Fibroblast of skin of right quadriceps (primary cell): ENCODE measurements at places on chromosomes 12 and 14.

DNA sequence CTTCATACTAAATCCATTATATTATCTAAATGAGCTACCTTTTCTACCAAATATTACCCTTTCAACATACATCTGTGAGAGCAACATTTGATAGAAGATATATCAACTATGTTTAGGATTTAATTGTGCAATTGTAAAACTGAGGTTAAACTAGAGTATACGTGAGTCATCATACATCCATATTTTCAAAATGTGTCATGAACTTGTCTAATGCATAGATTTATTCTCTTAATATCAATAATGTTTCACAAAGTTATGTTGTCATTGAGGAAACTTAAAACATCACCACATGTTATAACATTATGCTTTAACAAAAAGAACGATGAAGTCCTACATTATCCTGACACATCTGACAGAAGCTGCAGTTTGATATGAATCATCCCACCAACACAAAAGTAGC lies 645.5 kb upstream of the NOVA1 start:
- DNase-seq, result peak; percentile 36

DNA sequence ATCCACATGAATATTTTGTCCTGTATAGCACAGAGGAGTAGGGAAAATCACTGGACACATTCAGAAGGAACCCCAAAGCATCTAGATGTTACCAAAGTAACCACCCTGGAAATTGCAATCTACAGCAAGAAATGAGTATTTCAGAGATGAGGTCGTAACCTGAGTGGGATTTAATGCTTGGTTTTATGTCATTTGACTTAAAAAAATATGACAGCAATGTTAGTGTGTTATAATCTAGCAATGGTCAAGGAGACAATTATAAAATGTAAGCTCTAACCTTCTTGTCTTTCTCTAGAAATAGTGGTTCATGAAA lies 256.6 kb downstream of the NAV3 start:
- DNase-seq, result peak; percentile 19

DNA sequence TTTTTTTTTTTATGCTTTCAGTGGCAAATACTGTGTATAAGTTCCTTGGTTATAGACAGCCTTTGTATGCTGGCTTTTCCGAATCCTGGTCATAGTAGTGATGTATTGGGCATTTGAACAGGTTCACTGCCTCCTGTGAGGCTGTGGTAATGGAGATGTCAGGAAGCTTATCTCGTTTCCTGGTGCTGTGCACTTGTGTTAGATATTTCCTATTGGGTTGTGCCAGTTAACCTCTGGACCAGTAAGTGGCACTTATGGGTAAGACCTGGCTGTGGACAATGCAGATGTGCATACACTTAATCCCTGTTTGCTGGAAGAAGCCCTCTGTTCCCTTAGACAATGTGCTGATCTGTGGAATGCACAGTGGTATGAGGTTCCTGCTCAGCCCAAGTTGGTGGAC lies 135.4 kb upstream of the KITLG start:
- DNase-seq, result no peak

- DNase-seq, result no peak
Measured at GRCh38 chr12:100381379-100381778, 24.5 kb downstream of the SLC17A8 start.

DNA sequence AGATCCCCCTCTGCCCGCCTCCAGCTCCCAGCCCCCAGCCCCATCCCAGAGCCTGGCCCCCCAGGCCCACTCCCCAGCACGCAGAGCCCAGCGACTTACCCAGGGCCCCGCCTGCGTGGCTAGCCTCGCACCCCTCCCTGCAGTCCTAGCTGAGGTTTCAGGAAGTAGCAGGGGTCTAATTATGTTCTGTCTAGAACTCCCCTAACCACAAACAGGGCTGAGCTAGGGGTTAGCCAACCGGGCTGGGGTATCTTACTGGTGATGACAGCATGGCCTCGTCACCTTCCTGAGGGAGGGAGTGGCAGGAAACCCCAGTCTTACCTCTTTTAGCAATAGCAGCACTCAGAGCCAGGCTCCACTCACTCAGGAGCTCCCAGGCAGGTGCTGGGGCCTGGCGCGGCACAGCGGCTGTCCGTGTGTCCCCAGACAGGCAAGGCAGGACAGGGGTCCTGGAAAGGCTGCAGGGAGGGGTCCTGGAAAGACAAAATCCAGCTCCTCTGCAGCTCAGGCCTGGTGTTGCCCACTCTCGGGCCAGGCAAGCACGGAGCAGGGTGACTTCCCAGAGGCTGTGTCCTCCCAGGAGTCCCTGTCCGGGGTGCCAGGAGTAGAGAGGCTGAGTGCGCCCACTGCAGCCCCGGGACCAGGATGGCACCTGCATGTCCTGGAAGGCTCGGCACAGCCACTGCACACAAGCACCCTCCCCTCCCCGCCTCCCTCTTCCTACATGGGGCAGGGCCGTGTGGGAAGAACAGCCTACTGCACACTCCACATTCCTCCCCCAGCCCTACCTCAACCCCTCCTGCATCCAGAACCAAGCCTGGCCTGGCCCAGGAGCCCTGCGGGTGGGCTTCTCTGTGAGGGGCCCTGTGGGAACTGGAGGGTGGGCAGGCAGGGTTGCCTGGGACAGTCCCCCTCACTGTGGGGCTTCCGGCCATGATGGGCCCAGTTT lies at the start of gene GPR132:
GPR132 (minus strand) TSS at position 151 of the 949 bp plus-strand sequence. CDS start 10,010 bp downstream, outside the sequence.
- DNase-seq, result peak; percentile 46

DNA sequence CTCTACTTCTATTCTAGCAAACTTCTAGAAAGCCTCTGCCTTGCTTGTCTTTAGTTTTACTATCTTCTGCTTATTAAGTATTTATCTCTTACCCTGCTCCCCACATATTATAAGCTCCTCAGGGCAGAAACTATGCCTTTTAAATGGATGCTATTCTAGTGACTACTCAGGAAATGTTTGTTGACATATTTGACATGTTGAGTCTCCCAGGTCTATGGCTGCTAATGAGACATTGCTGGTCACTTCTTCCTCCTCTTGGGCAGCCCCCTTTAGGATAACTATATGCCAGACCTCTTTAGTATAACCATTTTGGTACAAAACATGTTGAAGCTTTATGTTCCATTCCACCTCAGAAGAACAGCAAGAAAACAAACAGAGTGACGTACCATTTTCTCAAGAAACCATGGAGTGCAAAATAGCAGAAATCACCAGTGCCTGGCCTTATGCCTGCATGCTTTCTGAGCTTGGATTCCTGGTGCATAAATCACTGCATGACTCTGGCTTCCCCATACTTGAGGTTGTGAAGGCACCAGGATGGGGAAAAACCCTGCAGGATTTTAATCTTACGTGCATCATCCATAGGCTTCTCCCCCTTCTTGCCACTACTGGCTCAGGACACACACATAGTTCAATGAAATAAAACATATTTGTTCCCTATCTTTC lies 202.6 kb downstream of the TMX1 start:
- DNase-seq, result peak; percentile 98

DNA sequence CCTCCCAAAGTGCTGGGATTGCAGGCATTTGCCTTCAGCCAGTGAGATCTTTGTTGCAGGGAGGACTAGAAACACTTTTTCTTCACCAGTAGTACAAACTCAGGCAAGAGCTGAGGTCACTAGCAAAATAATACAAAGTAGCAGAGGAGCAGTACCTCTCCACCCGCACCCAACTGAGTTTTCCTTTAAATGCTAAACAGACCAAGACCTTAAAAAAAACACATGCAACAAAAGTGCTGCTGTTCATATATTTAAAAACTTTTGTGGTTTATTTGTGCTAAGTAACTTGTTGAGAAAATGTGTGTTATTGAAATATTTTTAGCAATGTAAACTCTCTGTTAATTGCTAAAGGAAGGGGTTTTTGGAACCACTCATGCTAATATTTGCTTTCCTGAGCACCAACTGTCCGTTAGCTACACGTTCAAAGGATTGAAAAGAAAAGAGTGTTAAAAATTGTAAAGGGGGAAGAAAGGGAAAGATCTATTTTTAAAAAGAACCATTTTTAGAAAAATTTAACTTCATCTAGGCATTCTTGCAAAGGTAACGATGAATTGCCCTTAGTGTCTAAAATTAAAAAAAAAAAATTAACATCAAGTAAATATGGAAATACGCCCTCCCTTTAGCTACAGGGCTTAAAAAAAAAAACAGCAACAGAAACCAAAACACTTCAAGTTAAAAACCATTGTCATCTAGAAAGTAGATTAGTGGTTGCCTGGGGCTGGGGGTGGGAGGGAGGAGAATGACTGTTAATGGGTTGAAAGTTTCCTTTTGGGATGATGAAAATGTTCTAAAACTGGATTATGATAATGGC lies 114.0 kb upstream of the KRAS start:
- no peak for DNase-seq

DNA sequence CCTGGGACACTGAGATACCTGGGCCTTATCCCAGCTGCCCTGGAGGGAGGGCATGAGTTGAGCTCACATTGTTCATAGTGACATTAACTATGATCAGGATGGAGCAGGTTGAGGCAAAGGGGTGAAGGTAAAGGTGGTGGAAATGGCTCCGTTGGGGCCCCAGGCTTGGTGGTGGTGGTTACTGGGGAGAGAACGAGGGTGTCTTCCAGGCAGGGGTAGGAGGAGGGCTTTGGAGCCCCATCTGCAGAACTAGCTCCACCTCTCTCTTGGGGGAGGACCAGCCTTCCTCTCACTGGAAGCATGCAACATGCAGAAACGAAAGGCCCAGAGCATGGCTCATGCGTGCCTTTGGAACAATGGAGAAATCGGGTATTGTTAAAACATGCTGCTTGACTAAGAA lies 217.0 kb downstream of the SLC41A2 start:
- no peak for DNase-seq

DNA sequence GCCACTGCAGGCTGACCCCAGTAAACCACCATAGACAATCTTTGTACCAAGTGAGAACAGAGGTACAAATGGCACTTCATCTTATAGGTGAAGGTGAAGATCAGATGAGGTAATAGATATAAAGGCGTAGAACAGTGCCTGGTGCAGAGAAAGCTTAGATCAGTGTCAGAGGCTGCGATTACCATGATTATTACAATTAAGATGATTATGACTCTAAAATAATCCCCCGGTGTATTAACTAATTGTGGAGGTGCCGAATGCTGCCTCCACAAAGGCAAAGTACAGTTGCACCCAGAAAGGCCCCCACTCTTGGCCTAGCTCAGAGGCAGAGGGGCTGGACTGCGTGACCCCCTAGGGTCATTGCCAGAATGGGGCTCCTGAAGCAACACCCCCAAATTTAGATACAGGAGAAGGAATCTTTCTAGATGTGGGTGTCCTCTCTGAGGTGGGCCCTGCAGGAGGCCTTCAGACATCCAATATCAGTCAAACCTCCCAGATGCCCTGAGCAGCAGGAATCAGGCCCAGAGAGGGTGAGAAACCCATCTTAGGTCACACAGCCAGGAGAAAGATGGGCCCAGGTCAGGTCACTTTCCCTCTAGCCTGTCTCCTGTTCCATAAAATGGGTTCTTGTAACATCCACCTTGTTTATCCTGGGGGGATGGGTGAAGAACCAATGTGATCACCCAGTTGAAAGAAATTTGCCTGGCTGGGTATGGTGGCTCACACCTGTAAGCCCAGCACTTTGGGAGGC lies 139.8 kb downstream of the PHETA1 start:
- no peak for DNase-seq

DNA sequence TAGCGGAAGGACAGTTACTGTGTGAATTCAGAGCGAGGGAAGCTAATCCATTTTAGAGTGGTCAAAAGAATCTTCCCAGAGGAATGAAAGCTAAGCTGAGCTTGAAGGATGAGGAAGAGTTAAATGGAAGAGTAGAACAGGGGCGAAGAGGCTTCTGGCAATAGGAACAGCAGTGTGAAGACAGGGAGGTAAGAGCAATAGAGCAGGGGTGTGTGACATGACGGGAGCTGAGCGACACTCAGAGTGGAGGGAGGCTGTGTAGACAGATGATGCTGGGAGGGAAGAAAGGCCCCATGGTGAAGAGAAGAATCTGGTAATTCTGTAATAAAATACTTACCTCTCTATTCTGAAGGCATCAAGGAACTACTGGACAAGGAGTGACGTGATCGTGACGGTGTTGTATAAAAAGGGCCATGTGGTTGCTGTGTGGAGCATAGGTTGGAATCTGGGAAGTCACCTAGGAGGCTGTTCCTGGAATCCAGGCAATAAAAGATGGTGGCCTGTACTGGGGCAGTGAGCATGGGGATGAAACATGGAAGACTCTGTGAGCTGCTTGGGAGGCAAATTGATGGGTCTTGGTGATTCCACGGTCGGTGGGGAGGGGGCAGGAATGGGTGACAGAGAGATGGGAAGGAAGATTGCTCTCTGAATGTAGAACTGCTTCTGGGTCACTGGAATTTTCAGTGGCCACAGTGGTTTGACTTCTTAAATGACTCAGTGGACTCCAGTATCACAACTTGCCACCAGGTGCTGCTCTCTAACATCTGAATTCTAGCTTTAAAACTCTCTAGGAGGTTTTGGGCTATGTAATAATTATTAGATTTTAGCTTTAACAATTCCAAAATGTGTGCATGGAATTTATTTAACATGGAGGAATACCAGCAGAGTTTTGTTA lies 164.1 kb downstream of the ATP23 start:
- no peak for DNase-seq

DNA sequence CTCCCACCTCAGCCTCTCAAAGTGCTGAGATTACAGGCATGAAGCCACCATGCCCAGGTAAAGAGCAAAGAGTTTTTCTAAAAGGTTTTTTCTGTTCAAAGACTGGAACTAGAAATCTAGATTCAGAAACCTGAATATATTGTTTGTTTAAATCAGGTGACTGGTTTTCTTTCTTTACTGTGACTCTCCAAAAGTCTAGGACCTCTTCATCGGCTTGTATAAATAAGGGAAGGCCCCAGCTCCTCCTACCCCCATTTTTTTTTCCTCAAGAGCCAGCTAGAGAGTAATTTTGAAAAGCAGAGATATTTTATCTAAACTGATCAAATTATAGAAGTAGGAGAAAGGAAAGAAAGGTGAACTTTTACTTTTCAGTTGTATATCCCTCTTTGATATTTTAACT lies 48.0 kb downstream of the TMEM116 start:
- DNase-seq, result no peak

- no peak for DNase-seq
Measured at GRCh38 chr12:10163084-10163483, 8.8 kb downstream of the OLR1 start.

GRCh38 chr12:24034160-24034559 lies 84.7 kb upstream of the SOX5 start:
- peak; percentile 51 for DNase-seq

DNA sequence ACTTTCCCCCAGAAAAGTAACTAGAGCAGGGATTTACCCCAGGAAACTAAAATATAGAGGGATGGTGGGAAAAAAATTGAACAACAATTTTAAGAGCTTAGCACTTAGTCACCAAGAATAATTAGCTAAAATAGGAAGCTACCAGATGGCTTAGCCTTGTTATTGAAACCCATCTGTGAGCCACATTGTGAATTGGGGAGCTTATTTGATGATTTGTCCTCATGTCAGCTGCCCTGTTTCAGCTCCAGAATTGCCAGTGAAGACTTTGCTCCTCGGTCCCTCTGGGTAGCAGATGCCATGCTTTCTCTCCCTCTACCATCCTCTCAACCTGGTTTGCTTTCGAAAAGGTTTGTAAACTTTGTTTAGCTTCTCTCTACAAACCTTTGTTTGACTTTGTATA lies 67.7 kb upstream of the PTHLH start:
- no peak for DNase-seq

- DNase-seq, result no peak
Measured at GRCh38 chr12:13374793-13375192, 178.3 kb downstream of the EMP1 start.
